ENCODE measurements at places on chromosomes 4 and X. TPM values are rescaled to one million over a fixed set of nuclear protein-coding genes. Genes with fewer than 3 reads are reported as not detected.

Gene DSPP
- total RNA-seq: not detected

Gene TBX22
- not detected for total RNA-seq

Gene PPP2R2C
- total RNA-seq: not detected

Gene VSIG4
- total RNA-seq: not detected

Gene CLDN2
- 0.06 TPM for total RNA-seq

Gene LIAS
- total RNA-seq: 13.5 TPM

Gene TGIF2LX
- total RNA-seq: not detected

Gene FHDC1
- total RNA-seq: 2.1 TPM

Gene ADH1C
- total RNA-seq: not detected

Gene NR0B1
- total RNA-seq: 0.72 TPM

- no peak for DNase-seq
Measured at GRCh38 chr4:76703123-76703490, 194.8 kb downstream of the SOWAHB start.

GRCh38 chr4:181971973-181972372 lies 271.2 kb upstream of the TENM3 start:
- DNase-seq: no peak

DNA sequence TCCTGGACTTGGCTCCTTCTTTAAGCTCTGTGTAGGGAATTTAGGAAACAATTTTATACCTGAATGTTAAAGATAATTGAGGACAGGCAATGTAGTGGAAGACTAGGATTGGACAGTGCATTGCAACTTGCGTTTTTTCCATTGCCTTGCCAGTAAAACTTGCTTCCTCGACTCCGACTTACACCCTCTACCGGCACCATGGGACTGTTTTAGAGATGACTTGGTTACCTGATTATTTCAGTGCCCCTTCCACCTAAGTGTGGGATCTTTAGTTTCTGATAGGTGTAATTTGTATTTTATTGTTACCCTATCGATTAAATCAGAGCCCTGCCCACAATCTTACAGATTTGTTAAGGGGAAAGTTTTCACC lies 1.2 kb downstream of the PRPS1 start:
- DNase-seq: no peak

DNA sequence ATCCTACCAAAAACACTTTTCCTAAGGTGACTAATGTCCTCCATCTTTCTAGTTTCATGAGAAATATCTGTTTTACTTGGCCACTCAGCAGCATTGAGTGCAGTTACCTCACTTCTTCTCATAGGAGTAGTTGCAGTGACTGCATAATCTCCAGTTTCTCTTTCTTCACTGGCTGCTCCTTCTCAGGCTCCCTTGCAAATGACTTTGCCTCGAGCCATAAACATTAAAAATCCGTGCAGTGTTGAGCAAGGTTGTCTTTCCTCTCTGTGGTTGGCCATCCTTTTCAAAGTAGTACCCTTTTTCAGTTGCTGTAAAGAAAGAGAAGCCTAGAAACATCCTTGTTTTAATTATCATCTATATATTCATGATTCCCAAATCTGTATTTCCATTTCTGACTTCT lies 10.2 kb upstream of the PRKG2 start:
- no peak for DNase-seq

DNA sequence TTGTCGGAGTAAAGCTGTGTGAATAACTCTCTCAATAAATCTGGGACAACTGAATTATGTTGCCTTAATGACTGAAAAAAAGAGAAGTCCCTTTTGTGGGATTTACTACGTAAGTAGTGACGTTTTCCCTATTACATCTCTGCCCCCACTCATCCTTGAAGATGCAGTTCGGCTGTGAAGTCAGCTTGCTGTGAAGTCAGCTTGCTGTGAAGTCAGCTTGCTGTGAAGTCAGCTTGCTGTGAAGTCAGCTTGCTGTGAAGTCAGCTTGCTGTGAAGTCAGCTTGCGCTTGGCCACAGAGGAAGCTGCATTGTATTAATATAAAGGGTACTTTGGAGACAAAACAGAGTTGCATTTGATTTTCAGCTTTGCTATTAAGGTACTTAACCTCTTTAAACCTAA lies 8.0 kb upstream of the VAMP7 start:
- DNase-seq: no peak

DNA sequence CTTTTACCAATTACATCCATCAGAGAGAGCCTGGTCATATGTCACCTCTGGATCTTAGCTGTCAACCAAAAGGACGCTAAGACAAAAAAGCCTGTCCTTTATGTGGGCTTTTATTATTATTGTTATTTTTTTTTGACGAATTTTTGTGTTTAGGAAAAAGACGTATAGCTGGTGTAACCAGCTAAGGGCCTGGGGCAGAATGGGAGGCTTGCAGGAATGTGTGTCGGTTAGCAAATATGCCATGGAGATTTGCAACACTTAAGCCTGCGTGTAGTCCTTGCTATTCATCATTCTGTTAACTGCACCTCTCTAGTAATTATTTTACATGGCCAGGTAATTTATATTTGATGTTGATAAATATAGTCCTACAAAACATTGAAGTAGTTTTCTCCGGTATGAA lies 93.5 kb downstream of the TACR3 start:
- DNase-seq: no peak

DNA sequence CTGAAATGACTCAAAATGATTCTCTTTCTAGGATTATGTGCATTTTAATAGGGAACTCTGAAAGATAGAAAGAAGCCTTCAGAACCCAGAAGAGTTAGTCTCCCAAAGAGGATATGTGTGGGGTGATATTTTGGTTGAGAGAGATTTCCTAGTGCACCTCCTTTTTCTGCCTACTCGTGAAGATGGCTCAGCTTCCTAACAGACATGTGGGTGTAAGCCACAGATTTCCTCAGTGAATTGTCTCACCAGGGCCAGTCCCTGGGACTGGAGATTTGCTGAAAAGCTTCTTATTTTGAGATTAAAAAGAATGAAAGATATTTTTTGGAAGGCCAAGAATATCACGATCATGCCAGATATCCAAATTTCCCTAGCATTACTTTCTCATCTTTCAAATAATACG lies 42.8 kb downstream of the MAGEB17 start:
- no peak for DNase-seq

DNA sequence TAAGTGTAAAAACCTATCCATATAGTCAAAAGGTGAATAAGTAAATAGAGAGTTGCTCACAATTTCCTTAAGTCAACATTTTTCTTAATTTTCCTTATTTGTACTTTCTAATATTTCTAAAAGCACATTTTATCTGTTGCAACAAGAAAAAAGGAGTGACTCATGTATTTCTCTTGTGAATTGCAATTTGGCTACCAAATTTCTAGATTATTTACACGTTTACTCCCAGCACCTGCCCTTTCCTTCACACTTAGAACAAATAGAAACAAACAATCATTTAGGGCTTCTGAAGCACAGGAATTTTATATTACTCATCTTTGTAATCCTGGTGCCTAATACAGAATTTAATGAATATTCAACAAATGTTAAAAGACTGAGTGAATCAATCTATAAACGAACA lies 22.2 kb downstream of the BTC start:
- no peak for DNase-seq

DNA sequence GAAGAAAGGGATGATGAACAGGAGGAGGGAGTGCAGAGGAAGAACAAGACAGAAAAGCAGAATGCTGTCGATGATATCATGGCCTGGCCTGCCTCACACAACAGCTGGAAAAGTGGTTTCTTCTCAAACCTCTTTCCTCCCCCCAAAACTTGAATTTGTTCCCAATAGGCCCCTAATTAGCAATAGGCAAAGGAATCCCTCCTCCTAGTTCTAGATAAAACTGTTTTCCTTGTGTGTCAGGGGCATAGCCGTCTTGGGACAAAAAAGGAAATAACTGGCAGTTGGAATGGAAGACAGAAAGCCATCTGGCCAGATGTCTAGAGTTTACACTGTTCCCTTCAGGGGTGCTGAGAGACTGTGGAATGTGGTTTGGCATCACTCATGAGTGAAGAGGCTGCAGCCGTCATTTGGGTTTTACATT lies 177.8 kb upstream of the C1QTNF7 start:
- no peak for DNase-seq

- no peak for DNase-seq
Measured at GRCh38 chrX:110536816-110537215, 178.2 kb downstream of the RTL9 start.

DNA sequence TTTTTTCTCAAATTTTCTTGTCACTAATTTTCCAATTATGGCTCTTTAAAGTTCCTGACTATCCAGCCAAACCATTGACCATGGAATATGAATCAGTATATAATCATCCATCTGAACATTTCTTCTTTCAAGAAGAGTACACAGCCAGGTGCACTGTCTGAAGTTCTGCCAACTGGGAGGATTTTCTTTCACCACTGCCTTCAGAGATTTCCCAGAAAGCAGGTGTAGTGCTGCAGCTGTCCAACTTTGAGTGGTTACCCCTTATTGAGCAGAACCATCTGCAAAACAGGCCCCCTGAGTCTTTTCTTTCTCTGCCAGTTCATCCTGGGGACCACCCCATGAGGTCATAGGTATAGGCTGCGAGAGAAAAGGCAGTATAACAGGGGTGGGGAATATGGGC lies 1213.2 kb downstream of the RAPGEF2 start:
- no peak for DNase-seq

GRCh38 chr4:17876943-17877342 lies 66.2 kb downstream of the NCAPG start:
- no peak for DNase-seq

GRCh38 chrX:111123125-111123524 lies 27.1 kb downstream of the PAK3 start:
- DNase-seq: no peak

- DNase-seq: no peak
Measured at GRCh38 chr4:140256941-140257340, 103.0 kb upstream of the MAML3 start.

DNA sequence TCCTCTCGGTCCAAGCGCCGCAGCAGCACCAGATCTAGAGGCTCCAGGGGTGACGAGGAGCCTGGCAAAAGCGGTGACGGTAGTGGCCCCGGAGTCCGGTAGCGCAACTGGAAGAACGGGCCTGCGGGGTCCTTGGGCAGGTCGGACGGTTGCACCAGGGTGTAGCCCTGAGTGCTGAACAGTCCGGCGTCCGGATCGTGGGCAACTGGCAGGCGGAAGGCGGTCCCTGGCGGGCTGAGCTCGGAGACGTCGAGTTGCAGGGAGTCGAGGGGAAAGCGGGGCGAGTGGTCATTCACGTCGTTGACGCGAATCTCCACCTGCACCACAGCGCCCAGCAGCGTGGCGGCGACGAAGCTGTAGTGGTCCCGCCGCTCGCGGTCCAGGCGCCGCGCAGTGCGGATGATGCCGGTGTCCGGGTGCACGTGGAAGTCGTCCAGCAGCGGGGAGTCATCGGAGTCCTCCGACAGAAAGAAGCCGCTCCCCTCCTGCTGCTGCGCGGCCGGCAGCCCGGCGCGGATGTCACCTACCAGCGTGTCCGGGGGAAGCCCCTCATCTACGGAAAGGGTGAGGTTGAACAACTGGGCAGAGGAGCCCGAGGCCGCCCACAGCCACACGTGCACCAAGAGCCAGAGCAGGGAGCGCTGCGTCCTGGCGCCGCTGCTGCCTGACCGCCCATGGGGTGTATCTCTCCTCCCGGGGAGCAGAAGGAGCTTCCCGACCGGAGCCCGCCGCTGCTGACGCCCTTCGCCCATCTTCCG lies 837 bp downstream of the DCHS2 start:
- no peak for DNase-seq

DNA sequence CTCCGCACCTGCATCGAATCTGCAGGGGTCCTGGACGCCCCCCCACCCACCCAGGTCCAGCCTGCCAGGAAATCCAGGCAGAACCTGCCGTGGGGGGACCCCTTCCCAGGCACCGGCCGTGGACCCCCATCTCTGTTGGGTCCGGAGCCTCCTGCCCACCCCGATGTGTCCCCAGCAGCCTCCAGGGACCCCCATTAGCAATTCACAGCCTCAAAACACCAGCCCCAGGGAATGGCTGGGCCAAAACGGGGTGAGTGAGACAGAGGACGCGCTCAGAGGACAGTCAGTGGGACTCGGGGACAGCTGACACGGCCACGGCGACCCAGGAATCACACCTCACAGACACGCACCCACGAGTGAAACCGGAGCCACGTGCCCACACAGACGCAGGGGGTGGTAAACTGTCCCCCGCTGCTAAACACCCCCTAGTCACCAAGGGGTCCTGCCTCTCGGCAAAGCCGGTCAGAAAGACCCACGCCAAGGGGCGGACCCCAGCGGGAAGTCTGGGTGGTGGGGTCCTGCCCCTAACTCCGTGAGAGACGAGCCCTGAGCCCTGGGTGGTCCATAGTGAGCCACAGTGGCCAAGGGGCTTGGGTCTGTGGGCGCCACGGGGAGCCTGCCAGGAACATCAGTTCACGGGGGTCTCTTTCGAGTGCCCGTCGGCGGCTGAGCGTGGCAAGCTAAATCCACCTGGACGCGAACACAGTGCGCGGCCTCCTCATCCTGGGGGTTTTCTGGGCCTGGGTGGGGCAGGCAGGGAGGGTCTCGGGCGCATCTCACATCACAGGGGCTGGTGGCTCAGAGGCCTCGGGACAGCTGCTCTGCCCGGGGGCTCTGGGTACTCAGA lies 126.5 kb upstream of the NKX1-1 start:
- DNase-seq: no peak

- DNase-seq: no peak
Measured at GRCh38 chr4:61202638-61203435, 2.7 kb downstream of the ADGRL3 start.

- DNase-seq: no peak
Measured at GRCh38 chr4:111717921-111718320, 427.3 kb upstream of the FAM241A start.

- no peak for DNase-seq
Measured at GRCh38 chrX:110341189-110342035, 17.2 kb upstream of the RTL9 start.

- no peak for DNase-seq
Measured at GRCh38 chrX:3699821-3700381, 13.5 kb downstream of the PRKX start.

DNA sequence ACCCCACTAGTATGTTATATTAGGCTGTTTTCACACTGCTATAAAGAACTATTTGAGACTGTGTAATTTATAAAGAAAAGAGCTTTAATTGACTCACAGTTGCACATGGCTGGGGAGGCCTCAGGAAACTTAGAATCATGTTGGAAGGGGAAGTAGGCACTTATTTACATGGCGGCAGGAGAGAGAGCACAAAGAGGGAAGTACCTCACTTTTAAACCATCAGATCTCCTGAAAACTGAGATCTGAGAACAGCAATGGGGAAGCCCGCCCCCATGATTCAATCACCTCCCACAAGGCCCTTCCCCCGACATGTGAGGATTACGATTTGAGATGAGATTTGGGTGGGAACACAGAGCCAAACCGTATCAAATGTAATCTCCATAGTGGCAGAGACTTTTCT lies 45.4 kb upstream of the XK start:
- DNase-seq: no peak

DNA sequence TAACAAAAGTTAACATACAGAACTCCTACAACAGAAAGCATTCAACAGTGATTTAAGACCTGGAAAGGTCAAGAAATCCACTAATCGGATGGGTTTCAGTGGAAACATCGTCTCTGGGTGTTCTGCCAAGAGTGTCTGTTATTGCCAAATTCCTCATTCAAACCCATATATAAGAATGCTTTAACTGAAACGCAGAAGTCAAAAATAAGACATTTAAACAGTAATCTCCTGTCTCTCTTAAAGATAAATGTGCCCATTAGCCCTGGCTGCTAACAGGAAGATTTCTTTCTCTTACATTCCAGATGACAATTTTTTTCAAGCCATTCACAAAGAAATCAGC lies 31.5 kb downstream of the DCTD start:
- DNase-seq: no peak
